ENCODE measurements at places on chromosomes 2 and 18.

- DNase-seq, result no peak
Observed at GRCh38 chr2:111927723-111928122, 29.3 kb downstream of the MERTK start.

DNA sequence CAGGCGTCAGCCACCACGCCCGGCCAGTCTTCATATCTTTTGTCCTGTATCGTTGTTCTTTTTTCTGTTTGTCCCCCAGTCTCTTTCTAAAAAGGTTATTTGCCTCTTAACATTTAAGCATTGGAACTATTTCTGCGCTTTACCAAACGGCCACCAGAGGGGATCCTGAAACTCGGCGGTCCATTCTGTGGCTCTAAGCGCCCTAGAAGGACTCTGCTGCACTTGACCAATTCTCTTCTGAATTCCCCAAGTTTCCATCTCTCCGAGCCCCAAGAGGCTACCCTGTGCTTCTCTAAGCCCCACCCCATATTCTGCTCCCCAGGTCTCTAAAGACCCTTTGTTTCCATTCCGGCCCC, 33.1 kb upstream of the REG3G start:
- no peak for DNase-seq

GRCh38 chr18:50700245-50701165, 119.3 kb downstream of the MRO start:
- DNase-seq, result no peak

DNA sequence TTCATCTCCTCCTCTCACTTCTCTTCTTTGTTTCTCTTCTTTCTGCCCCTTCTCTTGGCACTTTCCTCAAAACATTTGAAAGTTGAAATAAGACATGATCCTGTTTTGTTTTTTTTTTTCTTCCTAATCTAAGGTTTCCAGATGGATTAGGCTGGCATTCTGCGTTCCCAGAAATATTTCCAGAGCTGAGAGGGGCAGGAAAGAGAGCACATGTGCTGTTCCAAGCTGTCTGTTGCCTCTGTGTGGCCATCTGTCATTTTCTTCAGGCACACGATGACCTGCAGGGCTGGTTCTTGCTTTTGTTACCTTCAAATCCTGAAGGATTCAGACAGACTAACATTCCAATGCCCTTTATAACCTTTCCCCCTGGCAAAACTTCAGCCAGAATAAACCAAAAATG, 142.9 kb downstream of the RNF144A start:
- no peak for DNase-seq

DNA sequence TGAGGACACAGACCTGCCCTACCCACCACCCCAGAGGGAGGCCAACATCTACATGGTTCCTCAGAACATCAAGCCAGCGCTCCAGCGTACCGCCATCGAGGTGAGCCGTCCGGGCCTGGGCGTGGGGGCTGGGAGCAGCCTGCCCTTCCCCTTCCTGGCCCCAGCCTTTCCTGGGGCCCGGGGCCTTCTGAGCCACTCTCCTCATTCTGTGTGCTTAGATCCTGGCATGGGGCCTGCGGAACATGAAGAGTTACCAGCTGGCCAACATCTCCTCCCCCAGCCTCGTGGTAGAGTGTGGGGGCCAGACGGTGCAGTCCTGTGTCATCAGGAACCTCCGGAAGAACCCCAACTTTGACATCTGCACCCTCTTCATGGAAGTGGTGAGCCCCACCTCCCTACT, 157.9 kb downstream of the DYSF start:
- no peak for DNase-seq

GRCh38 chr2:15265889-15266288, 295.2 kb downstream of the NBAS start:
- no peak for DNase-seq

DNA sequence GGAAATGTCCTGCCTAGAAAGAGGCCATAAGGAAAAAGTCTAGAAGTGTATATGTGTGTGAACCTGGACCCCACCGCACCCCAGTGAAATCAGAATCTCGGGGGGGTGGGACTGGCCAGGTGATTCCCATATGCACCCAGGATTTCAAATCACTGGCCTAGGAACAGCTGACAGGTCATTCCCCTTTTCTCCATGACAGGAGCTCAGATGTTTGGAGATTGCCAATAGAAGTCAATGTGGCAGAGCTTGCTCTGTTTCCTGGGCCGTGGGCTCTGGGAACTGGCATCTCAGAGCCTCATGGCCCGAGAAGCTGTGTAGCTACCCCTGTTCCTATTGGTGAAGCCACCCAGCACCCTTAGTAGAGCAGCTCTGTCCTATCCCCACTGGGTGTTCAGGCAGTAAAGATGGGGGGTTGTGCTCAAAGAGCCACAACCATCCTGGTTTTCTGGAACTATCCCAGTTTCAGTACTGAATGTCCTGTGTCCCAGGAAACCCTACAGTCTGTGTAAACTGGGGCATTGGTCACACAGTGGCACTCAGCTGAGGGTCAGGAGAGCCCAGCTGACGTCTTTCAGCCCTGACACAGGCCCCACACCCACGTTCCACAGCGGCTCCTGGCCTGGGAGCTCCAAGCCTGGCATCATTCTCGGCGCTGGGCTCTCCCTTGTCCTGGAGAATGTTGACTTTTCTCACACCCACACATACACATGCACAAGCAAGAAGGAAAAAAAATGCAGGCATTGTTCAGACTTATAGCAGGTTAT, 18.9 kb downstream of the GNLY start:
- no peak for DNase-seq

DNA sequence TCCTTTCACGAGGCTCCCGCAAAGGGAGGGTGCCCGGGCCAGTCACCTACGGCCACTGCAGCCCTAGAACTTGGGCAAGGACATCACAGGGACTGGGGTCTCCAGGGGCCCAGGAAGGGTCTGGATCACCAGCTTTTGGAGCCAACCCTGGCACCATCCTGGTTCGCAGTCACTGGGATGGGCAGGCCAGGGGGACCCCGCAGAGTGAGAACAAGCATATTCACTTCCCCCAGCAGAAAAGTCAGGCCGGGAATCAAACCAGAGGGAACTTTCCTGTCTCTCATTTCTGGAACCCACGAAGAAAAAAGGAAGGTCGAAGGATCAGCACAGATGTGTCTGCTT, 15.4 kb downstream of the SMAD7 start:
- DNase-seq, result no peak

DNA sequence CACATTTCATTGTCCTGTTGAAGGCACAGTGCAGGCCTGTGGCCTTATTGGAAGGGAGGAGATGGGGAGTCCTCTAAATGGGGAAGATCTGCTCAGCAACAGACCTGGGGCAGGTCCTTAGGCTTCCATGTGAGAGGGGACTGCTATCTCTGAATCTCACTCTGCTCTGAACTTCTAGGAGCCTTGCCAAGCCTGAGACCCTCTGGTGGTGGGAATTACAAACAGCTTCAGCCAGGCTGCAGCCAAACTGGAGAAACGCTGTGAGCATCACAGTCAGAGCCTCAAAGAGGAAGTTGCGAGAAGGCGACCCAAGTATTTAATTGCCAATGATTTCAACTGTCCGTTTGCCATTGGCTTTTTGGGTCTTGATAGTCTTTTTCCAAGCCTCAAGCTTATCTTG, 66.8 kb upstream of the MC2R start:
- DNase-seq, result no peak

GRCh38 chr18:55251254-55251971, 292.2 kb upstream of the CCDC68 start:
- no peak for DNase-seq

DNA sequence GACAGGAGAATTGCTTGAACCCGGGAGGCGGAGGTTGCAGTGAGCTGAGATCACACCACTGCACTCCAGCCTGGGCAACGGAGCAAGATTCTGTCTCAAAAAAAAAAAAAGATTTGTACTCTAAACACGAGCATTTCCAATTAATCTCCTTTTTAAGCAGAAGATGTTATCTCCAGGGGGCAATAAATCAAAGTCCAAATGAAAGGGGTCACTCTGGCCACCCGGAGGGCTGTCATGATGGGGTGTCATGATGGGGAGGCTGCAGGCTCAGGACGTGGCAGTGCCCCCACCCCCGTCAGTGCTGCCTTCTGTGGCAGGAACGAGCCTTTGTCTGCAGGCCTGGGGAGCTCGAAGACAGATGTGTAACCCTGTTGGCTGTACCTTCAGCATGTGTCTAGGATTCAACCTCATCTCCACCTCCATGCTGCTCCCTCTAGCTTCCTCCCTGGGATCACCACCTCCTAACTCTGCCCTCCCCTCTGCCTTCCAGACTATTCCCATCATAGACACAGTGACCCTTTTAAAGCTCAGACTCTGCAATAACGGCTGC, 76.9 kb upstream of the YWHAQ start:
- DNase-seq, result no peak

- DNase-seq, result no peak
Observed at GRCh38 chr2:133442393-133442792, 125.9 kb downstream of the NCKAP5 start.

GRCh38 chr2:74052732-74053710, 68.3 kb downstream of the TET3 start:
- DNase-seq, result no peak

GRCh38 chr2:172358691-172359556, 68.5 kb upstream of the ITGA6 start:
- DNase-seq, result no peak

DNA sequence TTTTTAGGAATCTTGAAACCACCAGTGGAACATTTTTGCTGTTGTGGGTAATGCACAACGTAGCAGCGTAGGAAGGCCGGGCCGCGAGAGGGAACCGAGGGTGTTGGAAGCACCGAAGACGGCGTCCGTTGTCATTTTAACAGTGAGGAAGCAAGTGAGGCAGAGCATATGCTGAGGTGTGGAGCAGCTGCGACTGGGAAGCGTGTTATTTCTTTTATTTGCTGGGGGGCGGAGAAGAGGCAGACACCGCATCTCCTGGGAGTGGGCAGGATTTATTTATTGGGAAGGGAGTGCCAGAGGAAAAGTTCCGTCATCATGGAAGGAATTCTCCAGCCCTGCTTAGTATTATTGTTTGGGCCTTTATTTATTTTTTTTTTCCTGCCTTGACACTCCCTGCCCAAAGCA, 232.8 kb downstream of the KLHL29 start:
- no peak for DNase-seq

Measured in activated naive CD4-positive, alpha-beta T cell treated with Interleukin-2 at 50 U/mL for 16 hours (primary cell).